ENCODE measurements at places on chromosomes 16 and 17. TPM values are rescaled to one million over a fixed set of nuclear protein-coding genes. Genes with fewer than 3 reads are reported as not detected.

GRCh38 chr17:43803758-43804157, 23.5 kb downstream of the CFAP97D1 start:
- no peak for DNase-seq

GRCh38 chr17:18117982-18118975, 9.7 kb downstream of the MYO15A start:
- no peak for DNase-seq

DNA sequence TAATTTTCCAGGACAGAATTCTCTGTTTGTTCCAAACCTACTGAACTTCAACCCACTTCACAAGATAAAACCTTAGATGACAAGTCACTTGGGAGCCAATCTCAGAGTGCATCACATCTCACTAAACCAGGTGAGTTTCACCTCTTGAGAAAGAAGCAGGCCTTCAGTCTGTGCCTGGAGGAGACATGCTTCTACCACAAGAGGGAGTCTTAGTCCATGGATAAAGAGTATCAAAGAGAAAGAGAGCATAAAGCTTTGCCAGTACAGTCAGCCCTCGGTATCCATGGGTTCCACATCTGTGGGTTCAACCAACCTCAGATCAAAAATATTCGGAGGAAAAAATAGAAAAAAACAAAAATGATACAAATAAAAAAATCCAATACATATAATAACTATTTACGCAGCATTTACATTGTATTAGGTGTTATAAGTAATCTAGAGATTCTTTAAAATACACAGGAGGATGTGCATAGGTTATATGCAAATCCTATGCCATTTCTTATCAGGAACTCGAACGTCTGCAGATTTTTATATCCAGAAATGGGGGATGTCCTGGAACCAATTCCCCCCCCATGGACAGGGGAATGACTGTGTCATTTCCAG, 37.7 kb downstream of the DUSP14 start:
- peak; percentile 10 for DNase-seq

- no peak for DNase-seq
Observed at GRCh38 chr16:9264067-9264466, 172.6 kb downstream of the HAPSTR1 start.

The C17orf113 gene
- total RNA-seq, result 1.8 TPM

The TP53TG3 gene
- not detected for total RNA-seq

The HSD17B1 gene
- total RNA-seq, result 0.59 TPM

The CDH8 gene
- total RNA-seq, result 5.6 TPM

All from skin of body (tissue), 3 donors.